Foreskin melanocyte (primary cell): ENCODE measurements at places on chromosomes 12 and 14.

DNA sequence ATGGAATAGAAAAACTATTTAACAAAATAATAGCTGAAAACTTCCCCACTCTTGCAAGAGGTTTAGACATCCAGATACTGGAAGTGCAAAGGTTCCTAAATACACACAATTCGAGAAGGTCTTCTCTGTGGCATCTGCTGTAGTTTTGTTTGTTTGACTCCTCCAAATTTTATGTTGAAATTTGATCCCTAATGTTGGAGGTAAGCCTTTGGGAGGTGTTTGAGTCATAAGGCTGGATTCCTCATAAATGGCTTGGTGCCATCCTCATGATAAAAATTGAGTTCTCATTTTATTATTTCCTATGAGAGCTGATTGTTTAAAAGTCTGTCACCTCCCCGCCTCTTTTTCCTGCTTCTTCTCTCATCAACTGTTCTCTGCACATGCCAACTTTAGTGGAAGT, 182.7 kb downstream of the MYRFL start:
- no peak for DNase-seq

DNA sequence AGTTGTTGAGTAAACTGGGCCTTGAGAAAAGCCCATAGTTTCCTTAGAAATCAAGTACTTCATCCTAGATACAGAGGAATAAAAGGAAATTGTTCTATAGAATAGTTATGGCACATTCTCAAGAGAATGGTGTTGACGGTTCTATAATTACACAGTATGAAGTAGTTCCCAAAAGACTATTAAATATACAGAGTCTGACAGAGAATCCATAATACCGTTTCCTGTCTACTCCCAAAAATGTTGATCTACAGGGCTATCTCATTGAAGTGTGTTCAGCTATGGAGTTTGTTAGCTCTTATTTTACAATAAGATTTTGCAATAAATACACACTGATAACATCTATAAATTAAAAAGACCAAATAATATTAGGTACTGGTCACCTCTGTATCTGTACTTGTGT, 799.7 kb downstream of the RPS29 start:
- DNase-seq, result no peak

- no peak for DNase-seq
Measured at GRCh38 chr12:32448586-32448985, 49.2 kb downstream of the FGD4 start.

GRCh38 chr14:29475641-29476040, 452.0 kb downstream of the PRKD1 start:
- no peak for DNase-seq
